Immature natural killer cell (primary cell): ENCODE measurements at places on chromosomes 4 and X. TPM values are rescaled to one million over a fixed set of nuclear protein-coding genes. Genes with fewer than 3 reads are reported as not detected.

GRCh38 chr4:81366779-81367178, 104.9 kb downstream of the RASGEF1B start:
- no peak for DNase-seq

DNA sequence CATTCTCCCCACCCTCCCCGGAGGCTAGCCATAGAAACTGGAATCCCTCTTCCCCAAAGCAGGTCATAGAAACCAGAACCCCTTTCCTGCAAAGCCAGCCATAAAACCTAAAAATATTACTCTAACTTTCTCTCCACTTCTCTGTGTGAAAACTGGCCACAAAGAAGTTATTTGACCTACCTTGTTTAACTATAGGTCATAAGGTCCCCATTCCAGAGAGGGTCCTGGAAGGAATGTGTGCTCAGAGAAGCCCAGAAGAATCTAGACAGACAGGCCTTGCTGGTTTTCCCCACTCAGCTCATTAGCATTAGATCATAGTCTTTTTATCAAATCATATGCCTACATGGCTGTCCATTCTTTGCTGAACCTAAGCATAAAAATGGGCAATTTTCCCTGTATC, 52.8 kb upstream of the TEX13A start:
- DNase-seq, result no peak

GRCh38 chr4:125703443-125703842, 388.7 kb downstream of the FAT4 start:
- no peak for DNase-seq

- DNase-seq, result no peak
Measured at GRCh38 chr4:62194342-62194741, 994.2 kb downstream of the ADGRL3 start.

GRCh38 chr4:13912436-13912925, 285.0 kb upstream of the BOD1L1 start:
- no peak for DNase-seq

GRCh38 chr4:172962564-172963353, 205.9 kb upstream of the GALNT7 start:
- DNase-seq, result no peak

GRCh38 chr4:65367306-65367705, 303.0 kb downstream of the EPHA5 start:
- DNase-seq, result no peak

DUX4 gene
- not detected for polyA plus RNA-seq

RAB33A gene
- 20.9 TPM for polyA plus RNA-seq

ZNF732 gene
- not detected for polyA plus RNA-seq
